ENCODE measurements at places on chromosomes 1 and 21. TPM values are rescaled to one million over a fixed set of nuclear protein-coding genes. Genes with fewer than 3 reads are reported as not detected.

The PIK3R3 gene
- total RNA-seq, result 14.0 TPM

DNA sequence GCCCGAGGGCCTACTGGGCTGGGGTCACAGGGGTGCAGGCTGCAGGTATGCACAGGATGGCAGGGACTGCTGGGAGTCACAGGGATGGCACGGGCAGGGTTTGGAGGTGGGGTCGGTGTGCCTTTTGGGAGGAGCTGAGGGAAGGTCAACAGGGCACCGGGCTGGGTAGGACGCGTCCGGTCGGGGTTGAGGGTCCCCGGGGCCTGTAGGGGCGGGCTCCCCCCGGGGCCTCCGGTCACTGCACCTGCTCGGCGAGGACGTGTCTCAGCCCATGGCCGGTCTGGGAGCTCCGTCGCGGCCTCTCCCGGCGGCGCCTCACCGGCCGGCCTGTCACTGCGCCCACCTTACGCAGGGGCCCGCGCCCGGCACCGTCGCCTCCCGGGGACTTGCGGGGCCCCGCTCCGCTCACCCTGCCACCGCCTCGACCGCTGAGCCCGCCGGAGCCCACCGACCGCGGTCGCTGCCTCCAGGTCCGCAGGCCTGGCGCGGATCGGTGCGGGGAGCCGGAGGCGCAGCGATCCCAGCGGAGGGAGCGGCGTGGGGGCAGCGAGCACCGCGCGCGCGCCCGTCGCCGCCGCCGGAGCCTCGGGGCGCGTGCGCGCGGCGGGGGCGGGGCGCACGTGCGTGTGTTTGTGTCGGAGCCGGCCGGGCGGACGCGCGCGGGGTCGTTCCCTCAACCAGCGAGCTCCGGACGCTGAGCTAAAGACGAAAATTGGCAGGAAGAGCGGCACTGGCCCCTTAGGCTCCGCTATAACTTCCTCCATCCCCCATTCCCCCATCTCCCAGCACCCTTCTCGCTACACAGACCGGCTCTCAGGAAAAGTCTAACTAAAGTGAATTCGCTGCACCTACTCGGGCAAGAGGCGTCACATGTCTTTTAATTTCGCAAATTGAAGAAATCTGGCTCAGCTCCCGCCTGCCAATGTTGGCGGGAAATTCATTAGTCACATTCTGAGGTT, at the start of gene AMIGO1:
Gene AMIGO1, minus strand, starts transcription at position 552 of the 959 bp plus-strand sequence. CDS start 815 bp downstream, outside the sequence.
- DNase-seq, result peak; percentile 81

The OVAAL gene
- total RNA-seq, result 0.17 TPM

DNA sequence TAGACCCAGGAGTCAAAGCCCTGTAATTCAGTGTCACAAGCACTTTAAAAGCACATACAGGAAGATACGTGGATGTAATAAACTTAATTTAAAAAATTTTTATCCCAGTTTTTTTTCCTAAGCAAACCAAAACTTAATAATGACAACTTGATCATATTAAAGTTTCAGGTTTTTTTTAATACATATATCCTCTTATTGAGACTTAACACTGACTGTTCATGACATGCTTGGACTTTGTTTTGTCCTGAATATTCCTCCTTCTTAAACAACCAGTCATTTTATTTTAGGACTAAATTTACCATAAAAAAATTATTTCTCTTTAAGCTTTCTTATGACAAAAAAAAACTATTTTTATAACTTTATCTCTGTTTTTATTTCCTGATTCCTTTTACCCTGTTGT, 64.1 kb downstream of the WDR4 start:
- no peak for DNase-seq

DNA sequence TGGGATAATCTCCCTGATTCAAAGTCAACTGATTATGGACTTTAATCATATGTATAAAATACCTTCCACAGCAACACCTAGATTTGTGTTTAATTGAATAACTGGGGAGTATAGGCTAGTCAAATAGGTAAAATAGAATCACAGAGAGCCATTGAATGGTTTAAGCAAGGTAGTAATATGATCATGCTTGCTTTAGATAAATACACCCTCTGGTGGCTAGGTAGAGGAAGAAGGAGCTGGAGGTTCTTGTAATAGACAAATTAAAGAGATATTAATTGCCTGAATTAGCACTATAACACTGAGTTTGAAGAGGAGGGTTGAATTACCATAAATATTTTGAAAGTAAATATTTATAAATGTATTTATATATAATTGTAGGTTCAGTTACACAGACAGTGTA, 40.3 kb downstream of the DIRAS3 start:
- DNase-seq, result no peak

- peak; percentile 29 for DNase-seq
These were observed 291.2 kb downstream of the PTPRC start for GRCh38 chr1:198929961-198930599.

- DNase-seq, result no peak
These were observed 43.9 kb upstream of the LYST start for GRCh38 chr1:235910357-235911299.

The TNFRSF9 gene
- total RNA-seq, result 0.65 TPM

DNA sequence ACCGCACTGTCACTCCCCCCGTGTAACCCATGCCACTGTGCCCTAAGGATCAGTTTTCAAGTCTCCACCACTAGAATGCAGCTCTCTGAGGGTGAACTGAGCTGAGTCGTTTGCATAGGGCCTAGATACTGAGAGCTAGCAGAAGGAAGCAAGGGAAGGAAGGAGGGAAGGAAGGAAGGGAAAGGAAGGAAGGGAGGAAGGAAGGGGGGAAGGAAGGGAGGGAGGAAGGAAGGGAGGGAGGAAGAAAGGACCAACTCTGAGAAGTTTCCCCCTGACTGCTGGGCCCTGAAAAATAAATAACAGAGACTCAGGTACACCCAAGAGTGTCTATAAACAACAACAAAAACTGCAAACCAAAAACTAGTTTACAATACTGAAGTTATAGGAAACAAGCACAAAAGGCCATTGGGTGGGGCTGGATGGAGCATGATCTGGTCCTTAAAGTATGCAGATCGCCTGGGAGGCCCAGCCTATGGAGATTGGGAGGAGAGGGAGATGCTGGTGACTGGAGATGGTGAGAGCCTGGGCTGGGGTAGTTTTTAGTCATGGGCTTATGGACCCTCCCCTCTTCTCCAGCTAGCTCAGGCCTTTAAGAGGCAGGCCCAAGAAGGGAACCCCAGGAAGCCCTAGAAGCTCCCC, 1.7 kb upstream of the MRPS15 start:
- DNase-seq, result no peak

The EDARADD gene
- total RNA-seq, result 2.3 TPM

GRCh38 chr1:236175642-236176336, 33.5 kb downstream of the GPR137B start:
- no peak for DNase-seq

GRCh38 chr1:64417803-64418202, 52.1 kb upstream of the CACHD1 start:
- no peak for DNase-seq

DNA sequence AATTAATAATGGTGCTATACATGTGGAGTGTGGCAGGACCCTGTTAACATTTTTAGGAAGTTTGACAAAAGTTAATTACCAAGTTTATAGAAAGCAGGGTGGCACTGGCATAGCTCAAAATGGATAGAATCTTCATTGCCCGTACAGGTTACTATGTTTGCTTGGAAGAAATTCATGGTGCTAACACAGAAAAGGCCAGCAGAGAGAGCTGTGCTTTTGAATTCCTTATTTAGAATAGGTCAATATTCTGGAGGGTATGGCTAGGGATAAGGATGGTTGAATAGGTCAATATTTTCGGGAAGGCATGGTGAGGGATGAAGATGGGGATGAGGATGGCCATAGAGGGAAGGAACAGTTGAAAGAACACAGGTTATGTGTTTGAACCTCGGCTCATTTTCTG, 345.1 kb downstream of the LMO4 start:
- peak; percentile 13 for DNase-seq
